ENCODE measurements at places on chromosomes 2 and 18.

DNA sequence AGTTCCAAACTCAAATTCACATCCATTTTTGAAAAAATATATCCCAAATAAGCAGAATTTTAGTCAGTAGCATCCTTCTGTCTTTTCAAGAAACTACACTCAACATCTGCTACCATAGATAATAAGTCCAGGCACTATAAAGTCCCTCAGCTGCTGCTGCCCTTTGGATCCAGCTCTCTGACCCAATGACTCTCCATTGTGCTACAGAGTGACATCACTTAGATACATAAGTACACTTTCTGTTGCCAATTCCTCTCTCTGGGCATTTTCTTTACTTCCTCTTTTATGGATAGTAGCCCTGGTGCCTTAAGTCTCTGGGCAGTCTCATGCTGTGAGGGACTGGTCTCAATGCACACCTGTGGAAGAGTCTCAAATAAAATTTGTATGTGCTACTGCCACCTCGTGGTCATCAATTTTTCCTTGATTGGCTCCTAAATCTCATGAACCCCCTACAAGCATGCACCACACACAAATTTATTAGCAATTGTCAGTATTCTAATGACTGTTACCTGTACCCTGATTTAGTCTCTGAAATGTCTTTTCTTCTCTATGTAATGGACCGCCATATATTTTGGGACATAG lies 219.2 kb downstream of the LRP1B start:
- DNase-seq, result no peak

GRCh38 chr2:120439637-120440384 lies 93.9 kb downstream of the INHBB start:
- no peak for DNase-seq

GRCh38 chr18:58593938-58594337 lies 35.0 kb downstream of the ALPK2 start:
- no peak for DNase-seq

- no peak for DNase-seq
Observed at GRCh38 chr2:119782308-119783027, 22.7 kb downstream of the PTPN4 start.

DNA sequence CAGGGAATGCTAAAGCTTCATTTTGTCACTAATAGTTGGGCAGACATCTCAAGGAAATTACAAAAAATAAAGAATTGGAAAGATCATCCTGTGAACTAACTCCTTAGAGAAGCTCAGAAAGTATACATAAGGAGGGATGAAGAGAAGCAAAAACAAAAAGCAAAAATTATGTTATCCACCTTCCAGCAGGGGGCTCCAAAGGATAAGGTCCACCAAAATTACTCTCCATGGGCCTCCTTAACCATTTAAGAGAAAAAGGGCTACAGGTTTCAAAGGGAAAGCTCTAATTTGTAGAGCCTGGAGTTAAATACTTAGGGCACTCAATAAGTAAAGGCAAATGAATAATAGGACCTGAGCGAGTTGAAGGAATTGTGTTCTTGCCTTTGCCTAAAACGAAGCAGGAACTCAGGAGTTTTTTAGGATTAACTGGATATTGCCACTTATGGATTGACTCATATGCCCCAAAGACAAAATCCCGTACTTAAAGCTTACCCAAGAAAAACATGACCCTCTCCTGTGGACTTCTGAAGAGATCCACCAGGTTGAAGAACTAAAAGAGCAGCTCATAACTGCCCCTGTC lies 1167.9 kb downstream of the DSC3 start:
- peak; percentile 22 for DNase-seq

DNA sequence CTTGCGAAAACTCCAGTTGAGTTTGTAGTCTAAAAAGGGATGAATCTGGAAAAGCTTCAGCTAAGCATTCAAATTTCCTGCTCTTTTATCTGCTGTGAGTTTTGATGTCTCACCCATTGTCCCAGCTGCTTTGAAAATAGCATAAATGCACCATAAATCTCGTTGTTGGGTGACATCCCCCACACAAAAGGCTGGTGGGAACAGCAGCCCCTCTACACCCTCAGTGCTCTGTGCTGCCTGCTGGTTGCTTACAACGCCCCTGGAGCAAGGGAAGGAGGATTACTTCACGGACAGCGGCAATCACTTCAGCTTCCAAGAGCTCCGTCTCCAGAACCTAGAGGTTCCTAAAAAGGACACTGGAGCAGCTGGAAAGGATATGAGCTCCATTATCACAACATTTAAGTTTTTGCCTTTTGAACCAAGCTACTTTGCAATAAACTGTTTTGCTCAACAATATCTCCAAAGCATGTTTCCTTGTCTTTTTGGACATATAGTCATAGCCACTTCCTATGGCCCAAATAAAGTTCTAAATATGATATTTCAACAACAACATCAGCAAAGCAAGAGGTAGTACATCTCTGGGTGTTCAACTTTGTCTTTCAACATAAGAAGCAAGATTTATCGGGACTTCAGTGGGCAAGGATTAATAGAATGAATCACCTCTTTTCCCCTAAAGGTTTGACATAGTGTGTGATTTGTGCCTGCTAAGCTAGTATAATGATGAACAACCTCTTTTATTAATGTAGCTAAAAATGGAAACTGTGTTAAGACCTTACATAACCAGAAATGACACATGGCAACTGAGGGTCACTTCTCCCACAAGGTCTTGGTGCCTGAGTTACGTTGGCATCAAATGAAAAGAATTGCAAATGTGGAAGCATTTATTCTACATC lies 413.5 kb downstream of the TXNL1 start:
- DNase-seq, result no peak

GRCh38 chr2:240269886-240270285 lies 129.4 kb upstream of the OTOS start:
- no peak for DNase-seq

DNA sequence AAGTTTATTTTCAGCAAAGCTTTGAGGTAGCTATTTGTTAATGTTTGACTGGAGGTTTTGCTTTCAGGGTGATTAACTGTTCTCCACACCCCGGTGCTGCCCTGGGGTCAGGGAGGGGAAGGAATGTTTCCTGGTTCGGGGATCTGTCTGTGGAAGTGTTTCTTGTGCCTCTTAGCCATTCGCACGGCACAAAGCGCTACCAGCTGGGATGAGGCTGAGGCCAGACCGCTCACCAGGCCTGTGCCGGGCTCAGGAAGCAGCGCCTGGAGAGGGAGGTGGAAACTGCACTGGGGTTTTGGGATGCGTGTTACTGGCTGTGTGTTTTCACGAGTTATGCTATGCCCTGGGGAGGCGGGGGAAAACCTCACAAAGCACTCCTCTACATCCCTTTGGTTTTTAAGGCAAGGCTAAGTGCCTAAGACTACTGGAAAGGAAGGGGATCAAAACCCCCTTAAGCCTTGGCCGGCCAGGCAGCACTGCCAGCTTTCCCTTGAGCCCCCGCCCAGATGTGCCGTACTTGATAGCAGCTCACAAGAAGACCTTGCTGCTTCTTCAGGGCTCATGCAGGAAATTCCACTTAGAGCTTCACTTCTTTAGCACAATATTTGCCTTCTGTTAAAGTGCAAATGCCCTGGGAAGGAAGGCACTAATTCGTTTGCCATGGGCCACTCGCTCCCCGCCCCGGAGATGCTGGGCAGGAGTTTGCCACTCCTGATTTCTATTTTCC lies 65.7 kb upstream of the CNGA3 start:
- no peak for DNase-seq

DNA sequence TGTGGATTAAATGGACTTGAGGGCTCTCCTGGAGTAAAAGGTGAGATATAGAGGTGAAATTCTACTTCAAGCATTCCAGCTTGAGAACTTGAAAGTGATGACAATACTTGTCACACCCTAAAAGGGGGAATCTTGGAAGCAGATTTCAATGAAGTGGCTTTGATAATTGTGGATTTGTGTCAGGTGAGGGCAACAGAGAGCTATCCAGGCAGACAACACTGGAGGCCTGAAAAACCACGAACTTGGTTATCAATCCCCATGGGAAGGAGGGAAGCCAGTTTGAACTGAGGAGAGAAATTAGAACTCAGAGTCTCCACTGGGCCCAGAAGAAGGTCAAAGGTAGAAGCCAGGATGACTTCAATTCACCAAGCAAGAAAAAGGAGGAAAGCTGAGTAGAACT lies 263.9 kb downstream of the FIGN start:
- peak; percentile 11 for DNase-seq

DNA sequence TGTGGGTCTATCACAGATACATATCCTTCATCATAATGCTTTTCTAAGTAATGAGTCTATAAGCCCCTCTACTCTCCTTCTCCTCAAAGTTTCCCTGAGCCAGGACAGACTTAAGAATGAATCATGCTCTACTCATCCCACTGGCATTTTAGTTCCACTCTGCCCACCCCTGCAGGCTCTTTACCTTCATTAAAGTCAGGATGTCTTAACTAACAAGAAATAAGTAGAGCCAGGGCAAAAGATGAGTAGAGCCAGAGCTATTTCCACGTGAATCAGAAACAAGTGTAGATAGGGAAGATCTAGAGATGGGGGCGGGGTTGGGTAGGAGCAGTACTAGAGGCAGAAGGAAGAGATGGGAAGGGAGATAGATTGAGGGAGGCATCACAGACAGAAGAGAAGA lies 790.5 kb downstream of the RNF144A start:
- DNase-seq, result no peak

GRCh38 chr2:190679813-190680591 lies 31.1 kb downstream of the NAB1 start:
- DNase-seq, result no peak

GRCh38 chr2:65351234-65351947 lies 81.0 kb downstream of the SPRED2 start:
- DNase-seq, result no peak

DNA sequence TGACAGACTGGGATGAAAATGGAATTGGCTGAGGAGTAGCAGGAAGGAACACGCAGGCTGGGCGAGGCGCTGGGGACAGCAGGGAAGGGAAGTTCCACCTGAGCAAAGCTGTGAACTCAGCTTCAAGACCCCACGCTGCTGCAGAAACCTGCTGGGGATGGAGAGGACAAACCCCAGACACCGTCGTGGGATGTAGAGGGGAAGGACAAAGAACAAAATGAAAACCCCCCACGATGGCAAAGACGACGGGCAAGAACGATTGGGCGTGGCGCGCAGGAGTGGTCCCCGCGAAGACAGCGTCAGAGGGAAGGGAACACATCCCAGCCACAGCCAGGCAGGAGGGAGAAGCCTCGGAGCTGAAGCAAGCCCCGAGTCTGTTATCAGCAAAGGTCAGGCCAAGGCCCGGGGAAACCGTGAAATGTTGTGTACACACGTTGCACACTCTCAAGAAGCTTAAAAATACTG lies 222.9 kb downstream of the NDUFA10 start:
- no peak for DNase-seq

DNA sequence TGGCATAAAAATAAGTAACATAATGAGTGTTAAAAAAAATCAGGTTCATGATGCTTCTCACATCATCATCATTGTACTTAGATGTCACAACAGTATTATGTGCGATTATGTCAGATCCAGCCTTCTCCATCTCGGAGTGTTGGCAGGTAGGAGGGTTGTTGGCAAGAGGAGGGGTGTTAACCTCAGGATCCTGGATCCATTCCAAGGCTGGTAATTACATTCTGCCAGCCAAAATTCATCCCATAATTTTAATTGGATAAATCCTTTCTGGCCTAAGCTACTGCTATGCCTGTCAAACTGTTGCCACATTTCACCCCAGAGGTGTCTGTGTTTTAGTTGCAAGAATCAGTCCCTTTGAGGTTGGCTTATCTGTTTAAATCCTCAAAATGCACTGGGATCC lies 891 bp upstream of the FTCDNL1 start:
- DNase-seq, result no peak

GRCh38 chr2:128506534-128506933 lies 187.9 kb upstream of the HS6ST1 start:
- DNase-seq, result no peak

DNA sequence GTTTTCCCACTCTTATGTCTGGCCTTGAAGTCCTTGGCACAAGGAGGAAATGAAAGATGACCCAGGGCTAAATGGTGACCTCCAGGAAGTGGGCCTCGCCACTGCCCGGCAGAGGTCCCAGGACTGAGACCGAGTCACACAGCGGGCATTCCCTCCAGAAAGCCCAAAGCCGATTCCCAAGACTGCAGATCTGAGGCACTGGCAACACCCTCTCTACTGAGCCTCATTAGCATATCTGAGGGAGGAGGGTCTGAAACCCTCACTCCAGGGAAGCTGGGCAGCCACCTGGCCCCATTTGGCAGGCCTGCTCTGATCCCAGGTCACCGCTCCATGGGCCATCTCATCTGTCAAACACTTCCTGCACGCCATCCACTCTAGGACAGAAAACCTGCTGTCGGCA lies 29.1 kb downstream of the FAM178B start:
- DNase-seq, result no peak

DNA sequence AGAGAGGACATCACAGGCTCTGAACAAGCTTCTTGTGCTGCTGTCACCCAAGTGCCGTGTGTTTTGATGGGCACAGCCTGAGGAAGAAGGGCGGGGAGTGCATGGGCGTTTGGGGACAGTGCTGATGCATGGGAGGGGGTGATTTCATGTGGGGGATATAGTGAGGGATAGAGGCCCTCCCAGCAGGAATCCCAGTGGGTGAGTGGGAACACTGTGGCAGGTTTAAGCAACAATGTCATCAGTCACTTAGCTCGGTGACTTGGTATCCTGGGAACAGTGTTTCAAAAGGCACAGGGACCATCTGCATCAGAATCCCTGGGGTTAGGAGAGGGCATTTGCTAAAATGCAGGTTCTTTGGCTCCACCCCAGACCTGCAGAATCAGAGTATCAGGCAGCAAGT lies 609 bp downstream of the SIGLEC15 start:
- no peak for DNase-seq

- DNase-seq, result no peak
Observed at GRCh38 chr2:200101922-200102321, 146.5 kb downstream of the MAIP1 start.

DNA sequence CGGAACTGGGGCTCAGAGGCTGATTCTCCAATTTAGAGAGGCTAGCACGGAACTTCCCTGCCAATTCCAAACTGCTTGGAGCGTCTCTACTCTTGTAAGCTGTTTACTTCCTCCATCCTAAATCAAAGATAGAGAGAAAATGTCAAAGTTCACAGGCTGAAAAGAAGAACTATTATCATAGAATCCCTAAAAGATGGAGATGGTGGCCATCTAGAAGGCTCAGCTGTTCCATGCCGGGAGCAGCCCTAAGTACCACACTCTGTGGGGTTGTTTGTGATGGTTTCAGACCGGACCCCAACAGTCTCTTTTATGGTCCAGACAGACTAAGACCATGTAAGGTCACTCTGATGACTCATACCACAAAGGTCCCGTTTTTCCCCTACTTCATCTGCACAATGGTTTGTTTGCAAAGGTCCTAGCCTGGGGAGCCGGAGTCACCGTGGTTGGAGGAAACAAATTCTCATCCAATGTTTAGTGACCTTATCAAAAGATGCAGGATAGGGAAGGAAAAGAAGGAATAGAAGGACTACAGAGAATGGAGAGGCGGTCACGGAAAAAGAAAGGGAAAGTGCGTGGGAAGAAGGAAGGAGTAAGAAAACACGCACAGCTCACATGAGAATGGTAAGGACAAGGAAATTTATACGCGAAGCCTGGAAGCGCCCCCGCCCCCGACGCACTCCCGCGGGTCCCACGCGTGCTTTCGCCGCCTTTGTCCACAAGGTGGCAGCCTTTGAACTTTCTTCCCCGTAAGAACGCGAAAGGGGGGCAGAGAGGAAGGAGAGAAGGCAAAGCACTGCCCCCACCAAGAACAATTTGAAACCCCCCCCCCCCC lies 453 bp upstream of the ANTXR1 start:
- DNase-seq, result peak; percentile 62

- no peak for DNase-seq
Observed at GRCh38 chr2:162477011-162477410, 133.1 kb downstream of the GCA start.

Measured in hippocampal formation (tissue), 2 donors.